Activated naive CD8-positive, alpha-beta T cell treated with anti-CD3 and anti-CD28 coated beads, Interleukin-2, amount 10 ng/mL, durations not matched to agents 7 days and 5 days (primary cell): ENCODE measurements at places on chromosomes 12 and 14. TPM values are rescaled to one million over a fixed set of nuclear protein-coding genes. Genes with fewer than 3 reads are reported as not detected.

DNA sequence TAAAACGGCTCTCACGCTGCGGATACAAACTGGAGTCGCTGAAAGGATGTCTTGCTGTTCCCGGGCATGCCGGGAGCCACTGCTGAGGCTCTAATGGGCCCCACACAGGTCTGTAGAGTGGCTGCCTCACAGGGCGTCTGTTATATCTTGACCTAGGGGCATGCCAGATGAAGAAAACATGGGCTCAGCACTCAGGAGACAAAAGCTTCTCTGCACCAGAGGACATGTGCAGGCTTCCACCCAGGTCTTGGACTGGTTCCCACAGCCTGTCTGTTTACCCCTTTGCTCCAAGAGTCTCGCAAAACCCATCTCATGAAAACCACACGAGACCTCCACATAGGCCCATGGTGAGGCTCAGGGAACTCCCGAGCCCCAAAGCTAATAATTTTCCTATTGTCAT, 134.2 kb downstream of the RPS29 start:
- H3K27me3 ChIP-seq = peaks cover 8% of the 10 kb centered on the region
- DNase-seq = no peak
- H3K27ac ChIP-seq = no peak overlapping the region
- H3K4me3 ChIP-seq = no peak overlapping the region
- no peaks in the 10 kb centered on the region for H3K4me1 ChIP-seq

The AQP2 gene
- not detected for total RNA-seq

GRCh38 chr14:90839889-90840266, 23.6 kb upstream of the TTC7B start:
- H3K4me3 ChIP-seq = no peak overlapping the region
- H3K27ac ChIP-seq = no peak overlapping the region
- DNase-seq = no peak
- H3K27me3 ChIP-seq = peaks cover 31% of the 10 kb centered on the region
- peaks cover 5% of the 10 kb centered on the region for H3K36me3 ChIP-seq
- H3K4me1 ChIP-seq = peaks cover 31% of the 10 kb centered on the region

DNA sequence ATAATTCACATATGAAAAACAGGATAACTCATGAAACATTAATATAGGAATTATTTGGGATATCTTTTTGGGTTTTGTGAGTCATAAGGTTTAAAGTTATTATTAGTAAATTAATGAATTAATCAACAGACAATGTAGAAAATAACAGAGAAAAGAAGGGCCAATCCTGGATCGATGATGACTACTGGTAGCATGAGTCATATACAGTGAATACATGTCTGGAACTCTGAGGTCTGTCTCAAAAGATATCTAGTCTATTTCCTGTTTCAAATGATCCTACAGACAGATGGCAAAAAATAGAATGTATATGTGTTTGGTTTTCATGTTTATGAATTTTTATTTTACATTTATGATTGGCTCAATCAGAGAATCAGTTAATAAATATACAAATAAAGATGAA, 86.4 kb upstream of the RTL1 start:
- H3K36me3 ChIP-seq = no peaks in the 10 kb centered on the region
- no peak overlapping the region for H3K4me3 ChIP-seq
- H3K27ac ChIP-seq = no peak overlapping the region
- no peaks in the 10 kb centered on the region for H3K4me1 ChIP-seq
- peaks cover 19% of the 10 kb centered on the region for H3K27me3 ChIP-seq
